ENCODE measurements at places on chromosomes 3 and 15.

DNA sequence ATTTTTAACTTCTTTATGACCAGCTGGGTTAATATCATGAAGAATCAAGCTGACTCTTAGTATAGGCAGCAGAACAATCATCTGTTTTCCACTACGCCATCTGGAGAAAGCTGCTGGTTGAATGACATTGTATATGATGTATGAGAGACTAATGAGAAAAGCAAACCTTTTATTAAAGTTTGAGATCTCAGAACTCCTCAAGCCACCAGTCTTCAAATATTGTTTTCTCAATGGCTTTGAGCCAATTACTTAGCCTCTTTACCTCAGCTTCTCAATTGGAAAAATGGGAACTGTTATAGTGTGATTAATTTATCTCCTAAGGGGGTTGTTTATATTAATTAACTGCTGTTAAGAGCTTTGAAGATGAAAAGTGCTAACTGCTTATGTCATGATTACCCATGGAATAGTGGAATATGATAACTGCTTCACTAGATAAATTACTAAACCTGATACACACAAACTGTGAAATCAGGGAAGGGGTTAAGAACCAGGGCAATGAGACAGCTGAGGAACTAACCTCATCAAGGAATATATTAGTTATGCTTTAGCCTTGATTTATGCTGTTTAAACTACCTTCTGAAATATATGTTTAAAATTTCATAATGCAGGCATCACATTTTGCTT lies 330.1 kb downstream of the SOX2 start:
- DNase-seq: no peak

GRCh38 chr3:168341192-168341815 lies 245.6 kb upstream of the GOLIM4 start:
- no peak for DNase-seq

GRCh38 chr3:174206607-174207192 lies 652.4 kb upstream of the NAALADL2 start:
- no peak for DNase-seq

DNA sequence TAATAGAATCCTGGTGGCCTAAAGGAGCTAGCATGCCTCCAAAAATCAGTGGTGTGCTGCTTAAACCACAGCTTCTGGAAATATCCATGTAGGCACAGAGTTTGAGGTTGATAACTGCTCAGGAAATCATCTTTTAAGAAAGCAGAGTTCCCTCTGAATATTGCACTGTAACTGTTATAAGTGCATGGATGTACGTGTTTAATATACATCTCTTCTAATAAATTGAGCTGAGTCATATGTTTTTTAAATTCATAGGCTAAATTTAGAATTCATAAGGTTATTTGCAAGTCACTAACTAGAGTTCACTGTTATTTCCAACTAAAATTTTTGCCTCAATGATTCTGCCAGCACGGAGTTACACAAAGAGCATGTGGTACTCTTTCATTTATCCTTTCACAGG lies 68.9 kb downstream of the MYH15 start:
- DNase-seq: no peak

DNA sequence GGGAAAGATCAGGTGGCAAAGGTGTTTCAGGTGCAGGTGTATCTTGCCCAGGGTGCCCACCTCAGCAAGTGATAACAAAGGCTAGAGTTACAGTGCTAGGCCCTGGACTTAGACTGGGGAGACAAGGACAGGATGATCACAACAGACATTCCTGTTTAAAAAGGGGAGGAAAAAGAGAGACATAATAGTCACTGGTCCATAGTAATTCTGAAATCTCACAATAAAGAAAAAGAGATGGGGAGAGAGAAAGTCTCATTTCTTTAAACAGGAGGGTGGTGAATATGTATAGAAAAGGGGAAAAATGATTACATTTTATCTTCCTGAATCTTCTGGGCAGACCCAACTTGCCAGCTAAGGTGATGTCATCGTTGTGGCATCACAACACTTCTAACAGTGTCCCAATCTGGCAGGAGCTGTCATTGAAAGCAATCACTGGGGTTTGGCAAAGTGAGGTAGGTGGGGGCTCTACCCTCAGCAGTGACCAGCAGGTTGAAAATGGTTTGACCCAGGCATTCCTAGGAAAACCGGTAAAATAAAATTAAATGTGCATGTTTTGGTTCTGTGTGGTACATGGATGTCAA lies 99.5 kb downstream of the ZNF621 start:
- DNase-seq: no peak

DNA sequence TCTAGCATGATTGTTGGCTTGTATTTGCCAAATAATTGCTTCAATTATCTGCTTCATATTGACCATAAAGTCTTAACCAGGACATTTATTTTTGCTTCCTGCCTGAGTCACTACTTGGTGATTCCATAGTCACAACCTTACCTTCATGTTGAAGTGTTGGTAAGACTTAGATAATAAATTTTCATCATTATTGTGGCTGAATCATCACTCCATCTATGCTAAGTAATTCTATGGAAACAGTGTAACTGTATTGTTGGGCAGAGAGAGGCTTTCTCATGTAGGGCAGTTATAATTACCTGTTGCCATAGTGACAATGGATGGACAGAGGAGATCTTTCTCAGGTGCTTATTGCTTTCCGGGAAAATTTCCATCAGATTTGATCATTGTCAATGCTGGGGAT lies 330.7 kb upstream of the LRRC3B start:
- no peak for DNase-seq

All from stimulated activated CD4-positive, alpha-beta T cell treated with anti-CD3 and anti-CD28 coated beads, Interleukin-12 subunit alpha, Interleukin-12 subunit beta, amount 100 ng/mL, for 24 hours (primary cell).